ENCODE measurements at places on chromosomes 2 and 18. TPM values are rescaled to one million over a fixed set of nuclear protein-coding genes. Genes with fewer than 3 reads are reported as not detected.

Gene GALNT3
- total RNA-seq = 96.3 TPM

DNA sequence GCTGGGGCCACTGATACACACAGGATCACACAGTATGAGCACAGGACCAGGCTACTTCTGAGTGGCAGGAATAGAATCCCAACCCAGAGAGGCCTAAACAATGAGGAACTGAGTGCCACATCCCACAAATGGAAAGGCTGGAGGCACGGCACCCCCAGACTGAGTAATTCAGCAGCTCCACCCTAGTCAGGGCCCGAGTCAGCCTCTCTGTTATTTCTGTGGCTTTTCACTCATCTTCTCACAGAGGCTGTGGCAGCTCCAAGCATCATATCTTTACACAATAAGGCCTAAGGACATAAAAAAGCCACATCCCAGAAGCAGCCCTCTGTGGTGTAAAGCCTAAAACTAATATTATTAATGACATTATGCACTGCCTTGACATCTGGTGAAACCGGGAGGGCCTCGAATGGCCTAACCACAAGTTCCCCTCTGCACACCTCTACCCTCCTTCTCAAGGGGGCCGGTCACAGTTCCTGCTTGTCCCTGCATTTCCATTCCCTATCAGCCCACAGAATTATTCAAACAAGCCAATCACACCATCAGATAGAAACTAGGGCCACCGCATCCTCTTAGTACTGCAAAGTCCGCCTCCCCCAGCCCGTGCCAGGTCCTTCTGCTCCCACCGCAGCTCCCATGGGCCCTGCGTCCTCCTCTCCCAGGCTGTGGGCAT is 12.5 kb upstream of the MAL start:
- DNase-seq = no peak

DNA sequence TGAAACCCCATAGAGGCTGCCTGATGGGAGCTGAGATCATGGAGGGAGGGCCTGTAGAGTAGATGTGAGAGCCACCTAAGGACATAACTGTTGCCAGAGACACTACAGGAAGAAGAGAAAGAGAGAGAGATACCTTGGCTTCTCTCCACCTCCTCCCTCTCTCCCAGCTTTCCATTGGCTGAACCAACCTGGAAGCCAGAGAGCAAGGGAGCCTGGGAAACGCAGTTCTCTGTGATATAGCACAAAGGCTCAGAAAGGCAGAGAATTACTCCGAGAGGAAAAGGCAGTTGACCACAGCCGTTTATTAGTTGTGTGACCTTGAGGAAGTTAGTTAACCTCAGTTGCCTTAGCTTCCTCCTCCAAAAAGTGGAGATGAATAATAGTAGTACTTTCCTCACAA is 37.7 kb upstream of the MAT2A start:
- no peak for DNase-seq

GRCh38 chr2:175218551-175218950 is 37.0 kb upstream of the ATP5MC3 start:
- DNase-seq = no peak

GRCh38 chr2:189899101-189899500 is 114.9 kb downstream of the PMS1 start:
- DNase-seq = no peak

Data from left colon (tissue), 2 donors.